ENCODE measurements at places on chromosomes 7 and 10.
A peak's percentile ranks its signal among the peaks of the same experiment; 100 is the strongest.

DNA sequence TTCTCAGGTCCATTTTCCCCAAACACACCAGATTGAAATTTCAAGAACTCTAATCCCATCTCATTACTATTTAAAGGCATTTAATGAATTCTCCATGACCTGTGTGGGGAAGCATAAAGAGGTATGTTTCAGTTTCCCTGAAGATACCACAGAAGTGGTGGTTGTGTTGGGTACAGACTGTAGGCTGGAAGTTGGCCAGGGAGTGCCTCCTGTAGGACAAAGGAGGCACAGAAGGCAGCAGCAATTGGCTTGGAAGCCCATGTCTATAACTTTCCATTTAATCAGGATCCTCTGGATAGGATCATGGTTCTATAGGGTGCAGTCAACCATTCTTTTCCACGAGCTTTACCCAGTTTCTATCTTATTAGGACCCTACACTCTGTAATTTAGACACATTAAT is 8.6 kb upstream of the BET1 start:
- no peak for DNase-seq

GRCh38 chr7:99326408-99326782 is 697 bp downstream of the ARPC1A start:
- DNase-seq, result no peak

DNA sequence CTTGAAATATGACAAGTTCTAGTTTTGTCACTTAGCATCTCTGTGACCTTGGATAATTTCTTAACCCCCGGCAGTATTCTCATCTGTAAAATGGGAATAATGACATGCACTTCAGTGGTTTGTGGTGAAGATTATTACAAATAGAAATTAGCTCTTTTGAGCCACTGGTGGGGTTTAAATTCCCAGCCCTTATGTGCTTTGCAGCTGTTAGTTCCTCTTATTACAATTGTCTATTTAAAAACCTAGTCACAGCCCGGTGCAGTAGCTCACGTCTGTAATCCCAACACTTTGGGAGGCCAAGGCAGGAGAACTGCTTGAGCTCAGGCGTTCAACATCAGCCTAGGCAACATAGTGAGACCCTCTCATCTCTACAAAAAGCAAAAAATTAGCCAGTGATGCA is 30.1 kb downstream of the CAV1 start:
- no peak for DNase-seq

DNA sequence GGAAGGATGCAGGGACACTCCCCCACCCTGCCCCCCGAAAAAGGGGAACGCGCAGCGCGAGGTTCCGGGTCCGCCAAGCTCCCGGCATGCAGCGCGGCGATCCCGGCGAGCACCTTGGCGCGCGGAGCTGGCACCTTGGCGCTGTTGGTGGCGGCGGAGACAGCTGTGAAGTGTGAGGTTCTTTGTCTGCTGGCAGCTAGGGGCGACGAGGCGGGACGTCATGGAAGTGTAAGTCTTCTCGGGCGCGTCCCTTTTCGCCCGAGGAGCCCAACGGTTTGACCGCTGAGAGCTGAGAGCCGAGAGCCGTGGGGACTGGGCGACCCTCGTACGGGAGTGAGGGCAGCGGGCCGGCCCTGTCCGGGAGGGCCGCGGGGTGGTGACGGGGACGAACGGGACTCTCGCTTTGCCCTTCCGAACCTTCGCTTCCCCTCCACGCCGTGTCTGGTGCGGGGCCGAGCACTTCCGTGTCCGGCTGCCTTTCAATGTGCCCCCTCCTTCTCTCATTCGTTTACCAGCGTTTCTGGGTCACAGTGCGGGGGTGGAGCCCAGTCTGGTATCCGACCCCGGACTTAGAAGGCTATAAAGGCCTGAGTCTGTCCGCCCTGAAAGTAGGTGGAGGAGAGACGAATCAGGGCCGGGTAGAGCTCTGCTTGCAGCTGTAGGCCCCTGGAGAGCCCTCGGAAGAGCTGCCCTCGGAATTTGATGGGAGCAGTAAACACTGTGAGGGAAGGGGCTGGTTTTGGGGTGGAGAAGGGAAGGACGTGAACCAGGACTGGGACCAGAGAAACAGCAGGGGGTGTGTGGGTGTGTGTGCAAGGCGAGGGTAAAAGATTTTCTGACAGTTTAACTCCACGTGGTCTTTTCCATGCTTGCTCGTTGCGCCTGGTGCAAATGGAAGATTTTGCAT is at the start of gene CRCP:
Gene CRCP (plus strand): TSS at position 105 of the 907 bp plus-strand sequence. CDS start 116 bp downstream, at position 221.
- DNase-seq, result peak; percentile 79

- no peak for DNase-seq
These were observed 9.8 kb downstream of the DNAJB12 start for GRCh38 chr10:72344932-72345331.

GRCh38 chr10:116385311-116385710 is 42.3 kb upstream of the PNLIPRP3 start:
- no peak for DNase-seq

GRCh38 chr7:130279286-130279685 is 12.6 kb downstream of the CPA2 start:
- no peak for DNase-seq

DNA sequence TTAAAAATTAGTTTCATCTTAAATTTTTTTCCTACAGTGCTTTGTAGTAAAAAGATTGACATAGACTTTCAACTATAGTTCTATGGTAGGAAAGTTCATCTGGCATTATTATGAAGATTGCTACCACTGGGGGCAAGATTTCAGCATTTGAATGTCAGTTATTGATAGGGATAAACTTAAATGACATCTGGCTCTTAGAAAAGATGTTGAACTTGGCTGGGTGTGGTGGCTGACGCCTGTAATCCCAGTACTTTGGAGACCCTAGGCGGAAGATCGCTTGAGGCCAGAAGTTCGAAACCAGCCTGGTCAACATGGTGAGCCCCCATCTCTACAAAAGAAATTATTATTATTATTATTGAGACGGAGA is 1.4 kb upstream of the TRA2A start:
- DNase-seq, result no peak

GRCh38 chr10:99661377-99661763 is 2.1 kb downstream of the ENTPD7 start:
- DNase-seq, result no peak

DNA sequence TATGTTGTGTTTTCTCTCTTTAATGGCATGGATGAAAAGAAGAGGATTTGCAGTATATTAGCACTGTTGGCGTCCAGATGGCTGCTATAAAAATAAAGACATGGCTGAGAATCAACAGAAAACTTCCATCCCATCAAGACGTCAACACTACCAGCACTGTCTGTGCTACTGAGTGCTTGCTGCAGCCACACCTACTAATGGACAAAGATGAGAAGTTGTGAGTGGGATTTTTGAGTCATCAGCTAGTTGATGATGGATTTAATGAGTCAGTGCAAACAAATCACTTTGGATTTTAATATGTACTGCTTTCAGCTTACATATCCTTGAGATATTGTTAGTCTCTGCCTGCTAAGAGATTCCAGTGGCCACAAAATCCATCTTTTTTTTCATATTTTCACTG is 631.0 kb upstream of the ANKRD30A start:
- DNase-seq, result no peak

GRCh38 chr10:50437248-50437647 is 185.9 kb upstream of the ASAH2 start:
- no peak for DNase-seq

- no peak for DNase-seq
These were observed 132.6 kb downstream of the RGS10 start for GRCh38 chr10:119409906-119410305.

DNA sequence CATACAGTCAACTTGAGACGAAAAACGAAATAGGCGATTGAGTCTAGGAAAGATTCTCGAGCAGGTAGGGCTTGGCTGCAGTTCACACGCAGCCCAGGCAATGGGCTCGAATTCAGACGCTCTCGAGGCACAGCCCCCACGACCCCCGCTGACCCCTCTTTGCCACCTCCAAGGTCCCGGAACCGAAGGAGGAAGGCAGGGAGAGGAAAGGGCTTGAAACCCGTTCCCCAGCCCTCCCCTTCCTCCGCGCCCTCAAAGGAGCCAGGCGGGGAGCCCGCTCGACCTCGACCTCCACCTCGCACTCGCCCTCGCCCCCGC is 441 bp downstream of the CCDC186 start:
- DNase-seq, result no peak

- no peak for DNase-seq
These were observed 660.8 kb downstream of the SUGCT start for GRCh38 chr7:40795607-40796006.

GRCh38 chr10:127150136-127150535 is 46.3 kb downstream of the INSYN2A start:
- no peak for DNase-seq

- DNase-seq, result peak; percentile 36
These were observed 523 bp downstream of the PURB start for GRCh38 chr7:44884621-44885393.

GRCh38 chr7:23456093-23456492 is 14.2 kb downstream of the IGF2BP3 start:
- no peak for DNase-seq

DNA sequence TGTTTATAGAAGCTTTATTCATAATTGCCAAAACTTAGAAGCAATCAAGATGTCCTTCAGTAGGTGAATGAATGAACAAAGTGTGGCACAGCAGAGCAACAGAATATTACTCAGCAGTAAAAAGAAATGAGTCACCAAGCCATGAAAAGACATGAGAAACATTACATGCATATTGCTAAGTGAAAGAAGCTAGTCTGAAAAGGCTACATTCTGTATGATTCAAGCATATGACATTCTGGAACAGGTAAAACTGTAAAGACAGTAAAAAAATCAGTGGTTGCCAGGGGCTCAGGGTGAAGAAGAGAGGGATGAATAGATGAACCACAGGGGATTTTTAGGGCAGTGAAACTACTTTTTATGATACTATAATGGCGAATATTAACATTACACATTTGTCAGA is 80.9 kb upstream of the APBB1IP start:
- no peak for DNase-seq

DNA sequence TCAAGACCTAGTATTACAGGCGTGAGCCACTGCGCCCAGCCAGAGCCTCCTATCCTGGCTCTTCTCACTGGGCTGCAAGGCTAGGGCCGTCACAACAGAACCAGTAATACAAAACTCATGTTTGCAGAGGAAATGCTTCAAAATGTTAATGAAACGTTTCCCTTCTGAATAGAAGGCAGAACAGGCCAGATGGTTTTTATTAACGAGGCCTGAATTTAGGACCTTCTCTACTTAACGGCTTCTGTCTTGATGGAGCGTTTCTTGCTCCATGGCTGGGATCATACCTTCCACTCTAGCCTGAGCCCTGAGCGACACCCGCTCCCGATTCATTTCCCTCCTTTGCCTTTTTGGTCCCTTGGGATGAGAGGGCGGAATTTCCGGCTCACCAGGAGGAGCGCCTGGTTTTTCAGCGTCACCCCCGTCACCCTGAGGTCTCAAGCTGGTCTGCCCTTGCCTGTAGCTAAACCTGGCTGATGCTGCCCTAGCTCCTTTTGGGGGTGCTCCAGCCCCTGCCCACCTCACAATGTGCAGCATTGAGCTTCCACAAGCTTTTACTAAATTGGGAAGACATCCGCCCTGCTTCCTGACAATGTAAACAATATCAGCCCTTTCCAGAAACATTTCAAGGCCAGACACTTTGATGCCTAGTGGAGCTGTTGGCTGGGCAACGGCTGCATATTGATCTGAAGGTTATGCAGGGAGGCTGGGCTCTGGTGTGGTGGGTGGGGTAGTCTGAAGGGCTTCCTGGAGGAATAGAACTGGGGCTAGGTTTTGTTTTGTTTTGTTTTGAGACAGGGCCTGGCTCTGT is 5.2 kb downstream of the CLIP2 start:
- DNase-seq, result no peak

- DNase-seq, result no peak
These were observed 991.4 kb downstream of the CCSER2 start for GRCh38 chr10:85319826-85320225.

GRCh38 chr10:90960355-90960814 is 39.5 kb upstream of the ANKRD1 start:
- no peak for DNase-seq

- no peak for DNase-seq
These were observed 33.2 kb downstream of the COL17A1 start for GRCh38 chr10:104052431-104052830.

- DNase-seq, result no peak
These were observed 120.8 kb upstream of the RET start for GRCh38 chr10:42956045-42956444.

DNA sequence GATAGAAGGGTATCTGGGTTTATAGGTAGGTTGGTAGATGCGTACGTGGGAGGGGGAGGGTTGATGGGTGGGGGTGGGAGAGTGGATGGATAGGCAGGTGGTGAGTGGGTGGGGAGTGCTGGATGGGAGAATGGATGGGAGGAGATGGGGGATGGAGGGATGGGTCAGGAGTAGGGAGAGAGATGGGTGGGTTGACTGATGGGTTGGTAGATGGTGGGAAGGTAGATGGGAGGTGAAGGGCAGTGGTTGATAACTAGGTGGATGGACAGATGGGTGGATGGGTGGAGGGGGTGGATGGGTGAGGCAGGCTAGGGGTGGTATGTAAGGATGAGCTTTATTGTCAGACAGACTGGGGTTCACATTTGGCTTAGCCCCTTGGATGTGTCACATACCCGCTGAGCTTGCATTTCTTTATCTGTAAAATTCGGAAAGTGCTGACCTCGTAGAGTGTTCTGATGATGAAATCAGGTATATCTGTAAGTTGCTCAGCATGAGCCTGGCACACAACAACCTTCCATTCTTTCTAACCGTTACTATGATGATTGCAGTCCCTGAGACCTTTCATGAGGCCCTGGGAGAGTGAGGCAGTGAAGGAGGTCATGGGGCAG is 34.3 kb downstream of the SLIT1 start:
- no peak for DNase-seq

- DNase-seq, result peak; percentile 63
These were observed 1.4 kb downstream of the KBTBD2 start for GRCh38 chr7:32890010-32890792.

GRCh38 chr10:127612-128432 is 7.4 kb upstream of the ZMYND11 start:
- DNase-seq, result peak; percentile 11

DNA sequence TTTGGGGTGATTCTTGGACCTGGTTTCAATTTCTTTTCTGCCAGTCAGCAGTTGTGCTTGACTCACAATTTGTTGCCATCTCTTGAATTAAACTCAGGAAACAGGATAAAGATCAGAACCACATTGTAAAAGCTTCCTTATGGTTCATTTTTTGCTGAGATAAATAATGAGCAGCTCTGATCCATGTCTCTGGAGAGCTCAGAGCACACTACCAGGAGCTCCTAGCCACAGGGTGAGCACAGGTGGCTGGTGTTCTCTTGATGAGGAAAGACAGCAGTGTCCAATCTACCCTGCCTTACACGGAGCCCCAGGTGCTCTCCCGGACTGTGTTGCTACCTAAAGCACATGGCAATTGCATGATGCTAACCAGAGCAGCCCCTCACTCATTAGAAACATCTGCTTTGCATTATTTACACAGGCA is 17.2 kb upstream of the FAM170B start:
- no peak for DNase-seq
